H1 (cell line): ENCODE measurements at places on chromosomes 6 and 20.

GRCh38 chr6:34334796-34335416, 57.6 kb downstream of the NUDT3 start:
- DNase-seq: no peak

DNA sequence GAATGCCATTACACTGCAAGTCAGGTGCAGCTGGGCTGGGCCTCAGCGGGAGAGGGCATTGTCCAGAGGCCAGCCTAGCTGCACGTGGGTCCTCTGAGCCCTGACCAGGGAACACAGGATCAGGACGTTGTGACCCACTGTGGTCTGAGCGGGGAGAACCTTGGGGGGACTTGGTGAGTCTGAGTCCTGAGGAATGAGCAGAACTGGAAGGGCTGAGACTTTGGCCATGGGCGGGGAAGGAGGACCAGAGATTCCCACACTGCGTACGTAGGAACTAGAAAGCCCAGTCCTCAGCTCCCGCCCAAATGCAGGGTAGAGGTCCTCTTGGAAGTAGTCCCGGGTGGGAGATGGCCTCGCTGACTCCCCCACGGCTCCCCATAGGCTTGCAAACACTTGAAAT, 42.5 kb downstream of the GABRR2 start:
- DNase-seq: no peak

GRCh38 chr6:163659803-163660202, 245.3 kb downstream of the QKI start:
- DNase-seq: no peak

DNA sequence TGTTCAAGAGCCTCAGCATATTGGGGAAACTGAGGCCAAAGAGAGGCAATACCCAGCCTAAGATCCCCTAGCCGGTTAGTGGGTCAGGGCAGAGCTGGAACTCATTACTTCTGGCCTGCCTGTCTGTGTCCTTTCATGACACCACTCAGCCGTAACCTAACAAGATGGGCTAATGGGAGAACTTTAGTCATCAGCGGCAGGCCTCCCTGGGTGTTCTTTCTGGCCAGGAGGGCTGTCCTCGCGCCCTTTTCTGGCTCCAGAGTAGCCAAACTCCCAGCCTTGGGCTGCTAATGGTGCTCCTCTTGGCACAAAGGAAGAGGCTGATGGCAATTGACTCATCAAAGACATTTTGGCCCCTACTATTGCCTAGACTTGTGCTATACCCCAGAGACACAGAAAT, 76.6 kb downstream of the NCR2 start:
- DNase-seq: no peak

DNA sequence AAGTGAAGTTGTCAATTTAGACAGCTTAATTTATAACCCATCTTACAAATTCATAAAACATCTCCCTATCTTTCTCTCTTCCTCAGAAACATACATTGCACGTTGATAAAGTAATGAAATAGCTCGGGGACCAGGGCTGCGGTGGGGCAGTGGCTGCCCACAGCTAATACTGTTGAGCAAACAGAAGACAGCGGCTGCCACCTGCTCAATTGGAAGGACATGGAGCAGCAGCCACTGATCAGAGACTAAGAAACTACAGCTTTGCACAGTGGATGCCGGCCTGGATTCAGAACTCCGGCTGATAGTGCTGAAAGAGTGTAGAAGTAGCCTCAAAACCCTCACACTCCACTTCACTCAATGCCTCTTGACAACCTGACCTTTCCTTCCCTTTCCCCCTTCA, 157.9 kb upstream of the PDE10A start:
- no peak for DNase-seq

- no peak for DNase-seq
Observed at GRCh38 chr20:5220321-5221060, 93.7 kb downstream of the CDS2 start.

DNA sequence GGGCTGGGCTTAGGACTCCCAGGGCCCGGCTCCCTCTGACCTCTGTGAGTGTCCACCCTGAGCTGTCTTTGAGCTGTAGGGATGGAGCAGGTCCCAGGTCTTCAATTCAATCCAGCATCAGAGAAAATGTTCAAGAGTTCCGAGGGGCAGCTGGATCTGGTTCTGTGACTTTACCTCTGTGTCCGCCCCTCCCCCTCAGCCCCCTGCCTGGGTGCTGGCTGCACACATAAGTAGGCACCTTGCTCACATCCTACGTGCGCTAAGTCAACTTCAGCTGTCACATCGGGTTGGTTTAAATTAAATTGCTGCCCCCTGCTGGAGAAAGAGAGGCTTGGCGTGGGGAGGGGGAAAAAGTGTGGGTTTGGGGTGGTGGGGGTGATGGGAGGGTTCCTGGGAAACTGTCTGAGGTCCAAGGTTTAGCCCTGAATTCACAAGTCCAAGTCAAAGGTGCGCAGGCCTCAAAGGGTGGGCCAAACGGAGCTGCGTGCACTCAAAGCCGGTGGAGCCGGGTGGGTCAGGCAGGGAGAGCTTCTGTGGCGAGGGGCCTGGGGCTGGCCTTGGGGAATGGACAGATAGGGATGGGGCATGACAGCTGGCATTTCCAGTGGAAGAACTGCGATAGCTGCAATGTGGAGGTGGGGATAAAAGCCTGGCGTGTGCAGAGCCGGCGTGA, 3.0 kb downstream of the WFDC5 start:
- DNase-seq: no peak

GRCh38 chr20:17987988-17988387, 19.2 kb downstream of the MGME1 start:
- DNase-seq: no peak

DNA sequence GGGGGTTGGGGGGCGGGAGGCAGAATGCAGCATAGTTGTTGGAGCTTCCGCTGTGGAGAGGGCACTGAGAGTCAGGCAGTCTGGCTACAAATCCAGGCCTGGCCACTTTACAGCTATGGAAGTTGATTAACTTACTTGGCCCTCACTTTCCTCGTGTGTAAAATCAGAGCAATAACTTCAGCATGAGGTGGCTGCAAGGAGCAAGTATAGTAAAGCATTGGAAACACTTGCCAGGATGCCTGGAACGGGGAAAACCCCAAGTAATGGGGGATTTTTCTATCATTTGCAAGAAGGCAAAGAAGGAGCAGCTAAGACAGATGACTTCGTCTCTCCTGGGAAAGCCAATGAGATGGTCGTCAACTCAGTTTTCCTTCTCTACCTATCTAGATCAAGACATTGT, 35.8 kb downstream of the AGPAT4 start:
- no peak for DNase-seq

- DNase-seq: no peak
Observed at GRCh38 chr6:80316686-80317231, 210.3 kb downstream of the BCKDHB start.

DNA sequence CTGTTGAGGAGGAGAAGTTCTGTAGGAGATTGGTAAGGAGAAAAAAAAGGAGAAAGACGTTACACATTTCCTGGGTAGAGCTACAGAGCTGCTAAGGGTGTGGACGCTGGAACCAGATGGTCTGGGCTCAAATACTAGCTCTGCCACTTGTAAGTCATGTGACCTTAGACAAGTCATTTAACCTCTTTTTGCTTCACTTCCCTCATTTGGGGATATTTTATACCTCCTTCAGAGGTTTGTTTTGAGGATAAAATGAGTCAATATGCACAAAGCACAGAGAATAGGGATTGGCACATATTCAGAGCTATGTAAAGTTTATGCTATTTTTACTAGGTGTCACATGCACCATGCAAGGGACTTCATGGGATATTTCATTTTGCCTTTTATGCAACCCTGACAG, 708.8 kb downstream of the DHX35 start:
- no peak for DNase-seq

DNA sequence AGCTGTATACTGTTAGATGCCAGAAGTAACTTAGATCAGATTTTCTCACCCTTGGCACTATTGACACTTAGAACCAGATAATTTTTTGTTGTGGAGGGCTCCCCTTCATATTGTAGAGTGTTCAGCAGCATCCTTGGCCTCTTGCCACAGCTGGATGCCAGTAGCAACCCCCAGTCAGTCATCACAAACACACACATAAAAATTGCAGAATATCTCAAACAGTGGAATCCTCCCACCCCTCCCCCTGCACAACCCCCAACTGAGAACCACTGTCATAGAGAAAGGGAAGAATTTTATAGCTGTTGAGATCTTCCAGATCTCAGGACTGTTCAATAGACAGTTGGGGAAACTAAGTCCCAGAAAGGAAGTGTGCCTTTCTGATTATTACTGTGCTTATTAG, 81.2 kb upstream of the VSTM2L start:
- DNase-seq: no peak

- DNase-seq: no peak
Observed at GRCh38 chr20:13855613-13856012, 70.8 kb downstream of the NDUFAF5 start.

DNA sequence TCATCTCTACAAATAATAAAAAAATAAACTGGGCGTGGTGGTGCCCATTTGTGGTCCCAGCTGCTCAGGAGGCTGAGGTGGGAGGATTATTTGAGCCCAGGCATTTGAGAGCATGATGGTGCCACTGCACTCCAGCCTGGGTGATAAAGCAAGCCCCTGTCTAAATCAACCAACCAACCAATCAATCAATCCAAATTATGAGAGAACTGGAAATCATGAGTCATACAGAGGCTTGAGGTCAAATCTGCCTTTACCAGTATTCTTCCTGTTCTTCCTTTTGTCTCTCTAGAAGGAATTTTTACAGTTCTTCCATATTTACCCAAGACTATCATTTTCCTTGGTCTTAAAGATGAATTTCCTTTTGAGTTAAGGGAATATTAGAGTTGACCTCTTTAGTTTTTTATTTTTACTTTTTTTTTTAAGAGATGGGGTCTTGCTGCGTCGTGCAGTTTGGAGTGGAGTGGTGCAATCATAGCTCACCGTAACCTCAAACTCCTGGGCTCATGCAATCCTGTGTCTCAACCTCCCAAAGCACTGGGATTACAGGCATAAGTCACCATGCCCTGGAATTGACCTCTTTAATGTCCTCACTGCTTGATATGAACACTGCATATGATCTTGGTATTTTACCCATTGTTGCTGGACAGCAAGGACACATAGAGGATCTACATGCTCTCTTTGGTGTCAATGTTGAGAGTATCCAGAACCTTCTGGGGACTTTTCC, 44.1 kb upstream of the TXNDC5 start:
- no peak for DNase-seq

GRCh38 chr6:32224696-32225095, 829 bp upstream of the NOTCH4 start:
- DNase-seq: no peak

DNA sequence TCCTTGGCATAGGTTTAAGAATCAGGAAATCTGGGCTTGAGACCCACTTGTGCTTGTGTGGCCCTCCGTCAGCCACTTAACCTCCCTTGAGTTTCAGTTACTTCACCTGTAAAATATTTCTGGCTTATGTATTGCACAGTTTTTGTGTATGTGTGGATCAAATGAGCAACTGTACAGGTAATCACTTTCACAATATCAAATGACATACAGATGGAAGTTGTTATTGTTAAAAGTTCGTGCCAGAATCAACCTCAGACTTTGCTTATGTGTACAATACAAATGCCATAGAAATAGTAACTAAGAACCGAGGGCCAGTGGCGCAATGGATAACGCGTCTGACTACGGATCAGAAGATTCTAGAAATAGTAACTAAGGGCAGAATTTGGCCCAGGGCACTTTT, 65.6 kb upstream of the KIF13A start:
- no peak for DNase-seq

DNA sequence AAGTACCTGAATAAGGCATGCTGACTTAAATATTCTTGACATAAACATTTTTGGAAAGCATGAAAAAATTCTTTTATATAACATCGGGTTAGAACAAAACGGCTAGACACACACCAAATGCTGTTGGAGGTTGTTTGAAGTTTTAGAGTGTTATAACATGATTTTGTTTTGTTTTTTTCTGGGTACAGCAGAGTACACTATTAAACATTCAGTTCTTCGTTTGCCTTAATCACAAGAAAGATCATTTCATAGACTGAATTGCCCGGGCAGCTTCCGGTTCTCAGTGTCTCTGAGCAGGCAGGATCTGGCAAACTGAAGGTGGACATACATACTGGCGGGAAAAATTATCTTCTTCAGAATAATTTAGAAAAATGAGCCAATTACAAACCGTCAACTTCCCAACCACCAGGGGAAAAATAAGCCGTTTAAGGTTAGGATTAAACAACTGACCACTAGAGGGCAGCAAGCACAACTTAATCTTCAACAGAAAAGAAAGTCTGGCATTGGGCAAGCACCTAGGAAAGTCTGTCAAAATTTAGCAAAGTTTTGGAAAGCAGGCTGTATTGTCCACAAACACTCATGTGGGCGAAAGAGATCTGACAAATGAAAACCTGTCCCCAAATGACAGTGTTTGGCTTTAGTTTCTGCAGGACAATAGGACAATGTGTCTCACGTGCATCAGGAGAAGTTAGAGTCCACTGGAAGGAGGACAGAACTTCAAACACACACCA, 15.0 kb downstream of the ZNF217 start:
- no peak for DNase-seq

GRCh38 chr6:10033223-10033829, 381.5 kb downstream of the TFAP2A start:
- peak; percentile 3 for DNase-seq

GRCh38 chr6:19413323-19413722, 423.8 kb upstream of the ID4 start:
- DNase-seq: no peak

GRCh38 chr6:15170126-15170525, 75.7 kb upstream of the JARID2 start:
- DNase-seq: no peak

- DNase-seq: no peak
Observed at GRCh38 chr20:52433326-52434040, 241.9 kb upstream of the ZFP64 start.

DNA sequence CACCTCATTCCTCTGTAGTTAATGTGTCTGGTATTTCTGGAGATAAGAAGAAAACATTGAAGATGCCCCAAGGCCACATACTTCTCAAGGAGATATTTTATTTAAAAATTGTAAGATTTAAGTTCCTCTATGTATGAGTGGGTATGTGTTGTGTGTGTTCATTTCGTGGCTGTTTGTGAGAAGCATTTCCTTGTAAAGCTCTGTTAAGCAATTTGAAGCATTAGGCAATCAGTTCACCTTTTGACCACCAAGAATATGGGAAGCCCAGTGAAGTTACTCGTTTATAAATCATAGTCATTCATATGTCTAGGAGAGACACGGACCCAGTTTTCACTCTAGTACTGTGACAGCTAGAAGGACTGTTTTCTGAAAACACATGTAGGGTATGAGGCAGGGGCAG, 717.6 kb upstream of the MAP3K7 start:
- DNase-seq: no peak

- no peak for DNase-seq
Observed at GRCh38 chr20:22995923-22996322, 39.2 kb upstream of the SSTR4 start.

DNA sequence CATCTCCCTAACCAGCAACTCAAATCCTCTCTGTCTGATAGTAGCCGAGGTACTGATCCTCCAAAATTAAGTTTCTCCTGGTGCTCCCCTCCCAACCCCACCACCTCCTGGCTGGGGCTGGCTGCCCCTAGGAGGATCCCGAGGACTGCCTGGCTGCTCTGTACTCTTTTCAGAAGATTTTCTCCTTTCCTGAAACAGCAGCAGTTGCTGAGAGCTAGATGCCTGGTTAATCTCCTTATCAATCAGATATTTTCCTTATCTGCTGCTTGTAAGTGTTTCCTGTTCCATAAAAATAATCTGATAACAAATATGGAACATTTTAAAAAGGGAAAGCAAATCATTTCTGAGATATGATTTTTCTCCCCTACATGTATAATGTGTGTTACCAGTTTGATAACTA, 52.8 kb downstream of the ZMYND8 start:
- DNase-seq: no peak

GRCh38 chr6:160284575-160284974, 26.0 kb upstream of the SLC22A2 start:
- no peak for DNase-seq

GRCh38 chr6:26226579-26226967, 138.4 kb upstream of the BTN3A2 start:
- DNase-seq: no peak
